M059J (cell line): ENCODE measurements at places on chromosomes 3 and 15.

DNA sequence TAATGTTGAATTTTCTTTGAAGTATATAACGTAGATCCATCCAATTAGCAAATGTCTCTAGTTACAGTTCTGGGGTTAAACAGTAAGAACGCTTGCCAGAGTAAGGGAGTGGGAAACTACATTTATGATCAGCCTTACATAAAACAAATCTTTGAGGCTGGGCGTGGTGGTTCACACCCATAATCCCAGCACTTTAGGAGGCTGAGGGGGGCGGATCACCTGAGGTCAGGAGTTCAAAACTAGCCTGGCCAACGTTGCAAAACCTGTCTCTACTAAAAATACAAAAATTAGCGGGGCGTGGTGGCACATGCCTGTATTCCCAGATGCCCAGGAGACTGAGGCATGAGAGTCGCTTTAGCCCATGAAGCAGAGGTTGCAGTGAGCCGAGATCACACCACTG, 50.1 kb upstream of the GATM start:
- no peak for DNase-seq

- peak; percentile 2 for DNase-seq
These were observed 532.4 kb upstream of the GBE1 start for GRCh38 chr3:82293867-82294266.

DNA sequence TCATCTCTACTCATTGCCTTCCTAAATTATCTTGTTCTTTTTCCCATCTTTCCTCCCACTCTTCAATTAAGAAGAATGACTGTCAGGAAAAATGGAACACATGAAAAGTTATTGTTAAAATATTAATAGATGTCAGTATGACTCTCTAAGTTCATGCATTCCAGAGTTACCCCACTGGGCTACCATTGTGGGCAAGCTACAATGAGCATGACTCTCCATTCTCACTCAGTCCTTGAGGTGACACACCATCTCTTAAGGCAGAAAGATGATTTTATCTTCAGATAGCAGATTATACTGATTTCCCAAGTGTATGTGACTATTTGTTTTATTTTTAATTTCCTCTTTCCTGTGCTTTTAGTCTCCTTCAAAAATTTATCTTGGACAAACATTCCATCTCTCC, 144.3 kb downstream of the ALCAM start:
- peak; percentile 77 for DNase-seq

GRCh38 chr3:58041826-58042324, 33.7 kb downstream of the FLNB start:
- DNase-seq: peak; percentile 96

- DNase-seq: no peak
These were observed 11.3 kb downstream of the RBP1 start for GRCh38 chr3:139528281-139528680.

- no peak for DNase-seq
These were observed 819.9 kb upstream of the GBE1 start for GRCh38 chr3:82581350-82581749.

GRCh38 chr3:143693506-143693905, 154.8 kb downstream of the SLC9A9 start:
- DNase-seq: no peak

DNA sequence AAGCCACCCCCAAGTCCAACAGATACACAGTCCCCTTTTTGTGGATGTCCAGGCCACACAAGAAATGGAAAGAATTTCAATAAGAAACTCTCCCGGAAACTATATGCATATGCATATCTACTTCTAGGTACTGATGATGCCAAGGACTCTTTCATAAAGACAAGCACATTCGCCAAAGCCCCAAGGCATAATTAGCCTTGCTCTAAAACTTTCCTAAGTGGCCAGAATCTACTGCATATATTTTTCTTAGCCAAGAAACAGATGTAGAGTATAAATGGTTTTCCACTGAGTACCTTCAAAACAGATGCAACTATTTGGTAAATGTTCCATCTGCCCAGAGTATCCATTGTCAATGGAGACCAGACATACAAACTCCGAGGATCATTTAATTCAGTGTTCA, 73.9 kb downstream of the MAGI1 start:
- no peak for DNase-seq

- no peak for DNase-seq
These were observed 23.7 kb downstream of the FAM98B start for GRCh38 chr15:38477637-38478036.

- DNase-seq: no peak
These were observed 22.5 kb downstream of the SLC41A3 start for GRCh38 chr3:126061301-126062032.

- DNase-seq: peak; percentile 98
These were observed 231.5 kb downstream of the ALCAM start for GRCh38 chr3:105598042-105598796.

DNA sequence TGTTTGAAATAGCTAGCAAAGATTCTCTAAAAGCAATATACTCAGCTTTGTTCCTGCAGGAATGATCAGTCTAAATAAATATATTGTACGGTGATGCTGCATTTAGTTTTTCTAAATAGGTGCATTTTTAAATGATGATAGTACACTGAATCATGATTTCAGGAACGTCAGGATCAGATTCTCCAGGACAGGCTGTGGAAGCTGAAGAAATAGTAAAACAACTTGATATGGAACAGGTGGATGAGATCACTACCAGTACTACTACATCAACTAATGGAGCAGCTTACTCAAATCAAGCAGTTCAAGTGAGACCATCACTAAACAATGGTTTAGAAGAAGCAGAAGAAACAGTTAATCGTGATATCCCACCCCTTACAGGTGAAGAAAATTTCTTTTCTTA, 46.3 kb upstream of the EIF3J start:
- peak; percentile 31 for DNase-seq

GRCh38 chr3:50242851-50243542, 7.0 kb downstream of the GNAI2 start:
- peak; percentile 56 for DNase-seq

DNA sequence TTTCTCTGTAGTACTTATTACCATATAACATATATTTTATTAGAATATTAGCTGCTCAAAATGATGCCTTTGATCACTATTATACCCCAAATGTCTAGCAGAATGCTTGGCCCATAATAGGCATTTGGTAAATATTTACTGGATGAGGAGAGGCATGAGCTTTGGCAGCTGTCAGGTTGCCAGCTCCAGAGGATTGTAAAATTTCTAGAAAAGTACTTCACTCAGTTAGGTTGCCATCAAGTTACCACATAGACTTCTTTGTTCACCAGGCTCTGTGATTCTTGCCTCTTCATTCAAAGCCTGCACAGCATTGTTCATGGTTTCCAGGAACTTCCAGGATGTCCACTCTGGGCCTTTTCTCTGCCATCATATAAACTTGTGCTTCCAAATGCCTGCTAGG, 582.8 kb downstream of the PDCD6IP start:
- no peak for DNase-seq

- no peak for DNase-seq
These were observed 307.1 kb downstream of the MECOM start for GRCh38 chr3:169356284-169356955.

GRCh38 chr15:75850708-75851107, 7.5 kb downstream of the UBE2Q2 start:
- DNase-seq: no peak

- DNase-seq: no peak
These were observed 730.2 kb downstream of the TUSC7 start for GRCh38 chr3:117439812-117440211.

GRCh38 chr3:61979638-61980037, 393.7 kb downstream of the FEZF2 start:
- DNase-seq: peak; percentile 7

GRCh38 chr15:89126009-89126408, 37.8 kb downstream of the ABHD2 start:
- no peak for DNase-seq

DNA sequence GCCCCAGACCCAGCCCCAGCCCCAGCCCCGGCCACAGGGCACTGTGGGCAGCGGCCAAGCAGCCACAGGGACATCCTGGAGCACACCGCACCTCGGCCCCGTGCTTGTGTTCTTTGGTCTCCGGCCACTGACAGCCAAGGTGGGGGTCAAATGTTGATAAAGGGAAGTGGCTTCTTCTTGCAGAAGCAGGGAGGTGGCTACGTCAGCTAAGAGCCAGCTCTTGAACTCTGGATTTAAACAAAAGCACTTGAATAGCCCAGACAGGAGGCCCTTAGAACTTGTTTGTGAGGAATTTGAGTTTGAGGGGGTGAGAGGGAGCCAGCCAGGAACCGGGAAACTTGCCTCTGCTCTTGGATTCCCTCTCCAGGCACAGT, 135.8 kb upstream of the ABHD17C start:
- DNase-seq: no peak

DNA sequence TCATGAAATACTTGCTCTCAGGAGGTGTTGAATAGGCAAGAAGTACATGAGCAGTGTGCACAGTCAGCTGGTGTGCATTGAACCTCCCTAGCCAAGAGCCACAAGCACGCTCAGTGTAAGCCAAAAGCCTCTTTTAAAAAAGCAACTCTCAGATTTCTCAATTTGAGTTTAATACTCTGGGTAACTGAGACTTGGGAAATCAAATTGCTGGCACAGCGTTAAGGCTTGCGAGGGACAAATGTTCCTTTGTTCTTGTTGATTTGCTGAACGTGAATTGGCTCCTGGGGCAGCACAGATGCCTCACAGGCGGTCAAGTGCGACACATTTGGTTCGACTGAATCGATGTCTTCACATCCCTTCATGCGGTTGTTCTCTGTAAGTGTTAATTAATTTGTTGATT, at the start of gene FAM240A:
Gene FAM240A, plus strand, starts transcription at position 202 of the 400 bp plus-strand sequence. Its CDS starts 159 bp downstream, at position 361.
- DNase-seq: no peak

- DNase-seq: no peak
These were observed 121.6 kb upstream of the ROPN1 start for GRCh38 chr3:124113485-124113884.

GRCh38 chr3:44482721-44483120, 5.3 kb upstream of the ZNF445 start:
- DNase-seq: no peak

DNA sequence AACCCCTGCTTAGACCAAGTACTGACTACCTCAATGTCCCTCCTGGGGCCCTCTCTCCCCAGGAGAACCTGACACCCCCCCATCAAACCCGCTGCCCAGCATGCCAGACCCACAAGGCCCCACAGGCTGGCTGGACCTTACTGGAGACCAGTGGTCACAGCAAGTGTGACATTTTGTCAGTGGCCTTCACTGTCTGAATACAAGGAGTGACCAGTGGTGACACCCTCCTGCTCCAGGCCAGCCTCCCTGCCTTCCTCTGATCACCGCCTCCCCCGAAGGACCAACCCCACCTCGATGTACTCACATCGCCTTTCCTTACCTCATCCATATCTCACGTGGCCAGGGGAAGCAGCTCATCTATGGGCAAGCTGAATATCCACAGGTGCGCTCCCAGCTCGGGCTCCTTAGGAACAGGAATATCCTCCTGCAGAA, 62.1 kb upstream of the HERC1 start:
- no peak for DNase-seq
